ENCODE measurements at places on chromosomes 6 and 20. TPM values are rescaled to one million over a fixed set of nuclear protein-coding genes. Genes with fewer than 3 reads are reported as not detected.

HLA-DRA gene
- total RNA-seq: 0.62 TPM

OLIG3 gene
- total RNA-seq: not detected

LMBRD1 gene
- total RNA-seq: 31.5 TPM

CPXM1 gene
- 68.7 TPM for total RNA-seq

RSPH4A gene
- 0.42 TPM for total RNA-seq

RGS19 gene
- total RNA-seq: 14.1 TPM

SLC25A27 gene
- 0.68 TPM for total RNA-seq

RNF8 gene
- total RNA-seq: 16.8 TPM

CYP24A1 gene
- total RNA-seq: 0.04 TPM

TAP2 gene
- 22.5 TPM for total RNA-seq

PTCRA gene
- total RNA-seq: not detected

ESR1 gene
- not detected for total RNA-seq

SMLR1 gene
- not detected for total RNA-seq

PDCD2 gene
- 127 TPM for total RNA-seq

DSP gene
- total RNA-seq: 220 TPM

LATS1 gene
- 20.5 TPM for total RNA-seq

TMEM74B gene
- 4.5 TPM for total RNA-seq

C20orf202 gene
- total RNA-seq: not detected

OPRL1 gene
- 0.21 TPM for total RNA-seq

XKR7 gene
- 0.34 TPM for total RNA-seq

DAAM2 gene
- 1.3 TPM for total RNA-seq

RAB44 gene
- total RNA-seq: 0.07 TPM

MUCL3 gene
- not detected for total RNA-seq

MAP3K5 gene
- 5.7 TPM for total RNA-seq

HSPA1B gene
- 79.1 TPM for total RNA-seq

HLA-G gene
- total RNA-seq: 0.75 TPM

RIPOR3 gene
- total RNA-seq: 0.41 TPM

FRMD1 gene
- total RNA-seq: not detected

SYNCRIP gene
- total RNA-seq: 88.8 TPM

DDX39B gene
- 412 TPM for total RNA-seq

All from kidney epithelial cell (primary cell).